CD4-positive, alpha-beta T cell treated with Interferon alpha-2 for 1 hour (primary cell): ENCODE measurements at places on chromosomes 2 and 18.

DNA sequence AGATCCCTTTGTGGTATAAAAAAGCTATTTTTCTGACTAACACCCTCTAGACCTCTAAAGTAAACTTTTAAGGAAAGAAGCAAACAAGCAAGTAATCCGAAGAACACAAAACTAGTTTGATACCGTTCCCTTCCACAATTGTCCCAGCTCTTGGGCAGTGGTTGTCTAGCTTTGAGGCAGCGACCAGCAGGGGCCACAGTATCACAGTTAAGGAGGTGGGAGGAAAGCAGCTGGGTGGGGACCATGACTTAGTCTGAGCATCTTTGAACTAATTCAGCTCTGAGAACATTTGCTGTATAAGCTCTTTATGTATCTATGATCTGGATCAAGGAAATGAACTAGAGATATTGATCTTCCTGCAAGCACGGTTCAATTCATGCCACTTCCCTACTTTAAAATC, 51.0 kb downstream of the SF3B1 start:
- no peak for DNase-seq

DNA sequence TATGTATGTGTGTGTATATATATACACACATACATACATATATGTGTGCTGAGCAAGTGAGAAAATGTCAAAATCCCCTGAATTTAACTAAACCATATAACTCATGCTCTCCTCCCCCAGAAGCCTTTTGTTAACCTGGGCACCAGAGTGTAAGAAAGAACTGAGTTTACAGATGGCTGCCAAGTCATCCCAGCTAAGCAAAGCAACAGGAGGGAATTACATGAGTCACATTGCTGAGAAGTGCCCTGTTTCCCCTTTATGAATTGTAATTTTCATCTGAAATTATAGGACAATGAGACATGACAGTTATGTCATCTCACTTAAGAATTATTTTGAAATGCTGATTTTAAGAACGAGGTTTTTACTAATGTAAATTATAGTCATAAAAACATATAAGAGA, 29.9 kb downstream of the SCN7A start:
- DNase-seq, result no peak

DNA sequence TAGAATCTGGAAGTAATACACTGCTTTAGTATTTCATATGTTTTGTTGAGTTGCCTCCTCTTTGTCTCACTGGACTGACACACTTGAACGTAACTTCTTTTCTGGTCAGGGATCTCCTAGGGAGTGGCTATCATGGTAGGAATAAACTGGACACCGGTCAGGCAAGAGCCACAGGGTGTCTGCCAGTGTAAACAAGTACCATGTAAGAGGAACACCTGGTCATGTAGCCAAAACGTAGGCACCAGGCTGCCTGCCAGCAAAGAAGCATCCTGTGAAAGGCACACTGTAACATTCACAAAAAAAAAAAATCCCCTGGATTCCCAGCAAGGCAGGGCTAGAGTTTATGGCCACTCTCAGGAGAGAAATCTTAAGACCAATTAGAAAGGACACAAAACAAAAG, 372.8 kb upstream of the RND3 start:
- no peak for DNase-seq

GRCh38 chr2:172086241-172087206, 1.2 kb downstream of the DLX1 start:
- peak; percentile 69 for DNase-seq

DNA sequence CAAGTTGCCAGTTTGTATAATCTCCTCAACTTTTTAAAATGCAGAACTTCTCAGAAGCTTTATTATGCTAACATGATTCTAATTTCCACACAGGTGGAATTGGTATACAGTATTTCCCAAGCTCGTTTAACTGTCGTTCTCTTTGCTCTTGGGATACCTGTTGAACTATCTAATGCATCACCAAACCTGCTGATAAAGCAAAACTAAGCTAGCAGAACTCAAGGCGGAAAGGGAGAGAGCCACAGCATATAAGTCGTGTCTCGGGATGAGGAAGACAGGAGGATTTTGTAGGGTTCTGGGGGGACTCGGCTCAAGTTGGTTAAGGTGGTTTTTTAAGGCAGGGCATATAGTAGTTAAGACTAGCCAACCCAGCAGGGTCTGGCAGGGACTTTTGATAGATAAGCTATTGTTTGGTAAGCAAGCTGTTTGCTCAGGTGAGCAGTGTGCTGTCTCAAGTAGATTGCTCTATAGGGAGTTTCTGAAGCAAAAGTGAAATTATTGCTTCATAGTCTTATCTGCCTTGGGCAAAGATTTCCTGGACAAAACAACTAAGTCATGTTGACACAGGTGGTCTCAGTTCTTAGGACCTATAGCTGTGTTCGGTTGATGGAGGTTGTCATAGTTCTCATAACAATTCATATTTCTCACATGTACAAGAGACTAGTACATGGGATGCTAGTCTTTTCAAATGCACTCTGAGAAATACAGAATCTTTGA, 28.2 kb upstream of the CHRNA1 start:
- DNase-seq, result no peak

- no peak for DNase-seq
Observed at GRCh38 chr2:221205103-221205673, 366.9 kb downstream of the EPHA4 start.

- DNase-seq, result peak; percentile 60
Observed at GRCh38 chr2:46535360-46535759, 56.0 kb downstream of the TMEM247 start.

DNA sequence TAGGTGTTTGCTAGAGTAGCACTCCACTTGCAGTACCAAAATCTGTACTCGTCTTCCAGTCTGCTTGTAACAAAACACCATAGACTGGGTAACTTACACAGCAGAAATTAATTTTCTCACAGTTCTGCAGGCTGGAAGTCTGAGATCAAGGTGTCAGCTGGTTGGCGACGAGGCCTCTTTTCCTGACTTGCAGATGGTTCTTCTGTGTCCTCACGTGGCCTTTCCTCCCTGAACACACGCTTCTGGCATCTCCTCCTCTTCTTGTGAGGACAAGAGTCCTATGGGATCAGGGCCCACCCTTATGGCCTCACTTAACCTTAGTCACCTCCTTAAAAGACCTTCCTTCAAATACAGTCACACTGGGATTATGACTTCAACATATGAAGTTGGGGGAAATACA, 493.5 kb upstream of the MYT1L start:
- no peak for DNase-seq

DNA sequence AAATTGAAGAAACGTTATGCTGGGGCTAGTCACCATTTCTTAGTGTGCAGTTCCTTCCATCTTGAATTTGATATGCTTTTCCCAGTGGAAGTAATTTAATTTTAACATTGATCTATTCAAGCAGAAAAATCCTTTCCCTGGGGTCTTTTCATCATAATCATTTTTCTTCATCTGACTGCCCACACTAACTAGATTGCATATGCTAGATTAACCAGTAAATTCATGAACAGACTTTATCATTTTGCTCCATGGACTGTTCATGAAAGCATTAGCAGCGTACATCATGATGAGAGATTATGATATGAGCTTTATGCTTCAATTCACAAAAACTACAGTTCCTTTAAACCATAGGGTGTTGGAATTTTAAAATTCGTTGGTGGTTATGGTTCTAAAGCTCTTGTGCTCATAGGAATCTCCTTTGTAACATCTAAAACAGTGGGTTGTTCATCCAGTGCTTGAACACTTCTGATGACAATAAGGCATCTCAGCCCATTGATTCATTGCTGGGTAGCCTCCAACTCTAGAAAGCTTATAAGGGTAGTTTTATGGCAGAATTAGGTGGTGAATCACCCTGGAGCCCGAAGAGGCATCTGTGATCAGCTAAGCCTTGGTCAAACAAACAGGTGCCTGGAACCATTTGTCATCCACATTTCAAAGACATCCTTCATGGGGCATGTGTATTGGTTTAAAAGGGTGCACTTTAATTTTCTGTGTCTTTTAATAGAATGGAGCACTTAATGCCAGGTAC, 77.2 kb upstream of the NDUFV2 start:
- no peak for DNase-seq

DNA sequence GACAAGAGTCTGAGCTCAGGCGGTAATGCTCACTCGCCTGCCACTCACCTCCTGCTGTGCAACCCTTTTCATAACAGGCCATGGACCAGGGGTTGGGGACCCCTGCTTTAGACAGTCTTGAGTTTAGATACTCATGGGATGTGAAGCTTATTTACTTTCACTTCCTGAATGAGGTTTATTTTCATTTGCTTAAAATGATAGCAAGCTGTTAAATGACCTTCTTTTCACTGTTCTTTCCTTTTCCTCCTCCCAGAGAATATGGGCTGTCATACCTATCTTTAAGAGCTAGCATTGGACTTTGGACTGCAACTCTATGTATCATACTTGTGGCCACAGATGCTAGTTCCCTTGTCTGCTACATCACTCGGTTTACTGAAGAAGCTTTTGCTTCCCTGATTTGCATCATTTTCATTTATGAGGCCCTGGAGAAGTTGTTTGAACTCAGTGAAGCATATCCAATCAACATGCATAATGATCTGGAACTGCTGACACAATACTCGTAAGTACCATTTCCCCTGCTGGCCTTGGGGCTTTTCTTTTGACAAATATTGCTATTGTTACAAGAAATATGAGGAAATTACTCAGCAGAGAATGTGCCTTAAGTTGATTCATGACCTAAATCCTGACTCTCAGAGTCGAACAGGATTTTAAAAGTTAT, 168.5 kb downstream of the DPP4 start:
- no peak for DNase-seq

GRCh38 chr2:227390468-227391256, 2.9 kb upstream of the SCYGR1 start:
- DNase-seq, result no peak

GRCh38 chr2:9736021-9736420, 105.2 kb upstream of the YWHAQ start:
- no peak for DNase-seq

DNA sequence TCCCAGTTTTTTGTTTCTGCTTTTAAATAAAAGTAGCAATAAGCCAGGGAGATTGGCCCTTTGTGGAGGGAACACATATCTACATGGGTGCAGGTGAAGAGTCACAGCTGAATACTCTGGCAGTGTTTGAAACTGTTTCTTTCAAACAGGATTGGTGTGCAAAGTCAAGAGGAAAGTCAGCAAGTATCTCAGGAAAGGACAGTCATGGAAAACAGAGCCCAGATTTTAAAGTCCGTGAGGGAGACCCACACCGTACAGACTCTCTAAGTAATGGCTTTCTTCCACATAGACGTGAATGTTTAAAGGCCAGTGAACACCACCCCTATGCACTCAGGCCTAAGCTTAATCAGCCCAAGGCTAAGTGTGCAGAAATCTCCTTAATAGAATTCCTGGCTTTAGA, 95.3 kb downstream of the GFPT1 start:
- DNase-seq, result no peak

DNA sequence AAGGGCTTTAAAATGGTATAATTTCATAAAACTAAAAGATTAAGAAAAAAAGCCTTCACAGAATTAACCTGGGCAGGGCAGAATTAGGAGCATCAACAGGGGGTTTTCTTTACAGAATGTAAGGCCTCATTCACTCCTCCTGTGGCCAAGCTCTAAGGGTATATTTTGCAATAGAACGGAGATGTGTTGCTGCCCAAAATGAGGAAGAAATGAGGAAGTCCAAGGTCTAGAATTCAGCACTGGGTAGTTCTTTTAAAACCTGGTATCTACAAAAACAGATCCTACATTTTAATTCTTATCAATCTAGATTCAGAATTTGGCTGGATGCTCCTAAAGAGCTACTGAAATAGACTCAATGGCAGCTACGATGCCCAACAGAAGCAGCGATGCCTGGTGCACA, 101.8 kb downstream of the AKAIN1 start:
- no peak for DNase-seq

DNA sequence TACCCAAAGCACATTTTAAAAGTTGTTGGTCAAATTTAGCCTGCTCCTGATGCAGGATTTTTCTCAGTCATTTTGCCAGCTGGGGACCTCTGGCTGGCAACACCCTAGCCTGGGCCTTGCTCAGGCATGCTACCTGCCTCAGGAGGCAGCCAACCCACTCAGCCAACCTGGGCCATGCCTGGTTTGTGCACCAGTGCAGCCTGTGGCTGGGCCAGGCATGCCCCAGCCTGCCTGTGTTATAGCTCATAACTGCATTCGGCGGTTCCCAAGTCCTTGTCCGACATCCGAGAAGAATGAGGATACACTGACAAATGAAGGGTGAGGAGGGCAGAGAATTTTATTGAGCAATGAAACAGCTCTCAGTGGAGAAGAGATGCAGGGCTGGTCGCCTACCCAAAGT, 608.0 kb downstream of the SUCLG1 start:
- no peak for DNase-seq

GRCh38 chr18:6482198-6482977, 67.7 kb upstream of the L3MBTL4 start:
- DNase-seq, result peak; percentile 1

GRCh38 chr2:177872286-177872685, 200.3 kb downstream of the PDE11A start:
- DNase-seq, result no peak

DNA sequence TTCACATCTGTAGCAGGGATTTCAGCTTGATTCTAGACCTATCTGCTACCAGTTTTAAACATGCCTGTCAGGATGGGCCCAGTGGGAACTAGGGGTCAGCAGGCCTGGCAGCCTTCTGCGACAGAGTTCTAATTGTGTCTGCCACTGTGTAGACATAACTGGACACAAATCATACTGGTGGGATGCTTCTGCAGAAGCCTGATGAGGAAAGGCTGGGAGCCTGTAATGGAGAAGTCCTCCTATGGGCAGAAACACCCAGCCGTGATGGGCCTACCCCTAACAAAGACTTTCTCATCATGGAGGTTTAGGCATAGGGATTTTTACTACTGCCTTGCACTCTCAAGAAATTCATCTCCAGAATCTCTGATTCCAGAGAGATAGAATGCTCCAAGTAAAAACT, 166.9 kb downstream of the PDE11A start:
- no peak for DNase-seq

DNA sequence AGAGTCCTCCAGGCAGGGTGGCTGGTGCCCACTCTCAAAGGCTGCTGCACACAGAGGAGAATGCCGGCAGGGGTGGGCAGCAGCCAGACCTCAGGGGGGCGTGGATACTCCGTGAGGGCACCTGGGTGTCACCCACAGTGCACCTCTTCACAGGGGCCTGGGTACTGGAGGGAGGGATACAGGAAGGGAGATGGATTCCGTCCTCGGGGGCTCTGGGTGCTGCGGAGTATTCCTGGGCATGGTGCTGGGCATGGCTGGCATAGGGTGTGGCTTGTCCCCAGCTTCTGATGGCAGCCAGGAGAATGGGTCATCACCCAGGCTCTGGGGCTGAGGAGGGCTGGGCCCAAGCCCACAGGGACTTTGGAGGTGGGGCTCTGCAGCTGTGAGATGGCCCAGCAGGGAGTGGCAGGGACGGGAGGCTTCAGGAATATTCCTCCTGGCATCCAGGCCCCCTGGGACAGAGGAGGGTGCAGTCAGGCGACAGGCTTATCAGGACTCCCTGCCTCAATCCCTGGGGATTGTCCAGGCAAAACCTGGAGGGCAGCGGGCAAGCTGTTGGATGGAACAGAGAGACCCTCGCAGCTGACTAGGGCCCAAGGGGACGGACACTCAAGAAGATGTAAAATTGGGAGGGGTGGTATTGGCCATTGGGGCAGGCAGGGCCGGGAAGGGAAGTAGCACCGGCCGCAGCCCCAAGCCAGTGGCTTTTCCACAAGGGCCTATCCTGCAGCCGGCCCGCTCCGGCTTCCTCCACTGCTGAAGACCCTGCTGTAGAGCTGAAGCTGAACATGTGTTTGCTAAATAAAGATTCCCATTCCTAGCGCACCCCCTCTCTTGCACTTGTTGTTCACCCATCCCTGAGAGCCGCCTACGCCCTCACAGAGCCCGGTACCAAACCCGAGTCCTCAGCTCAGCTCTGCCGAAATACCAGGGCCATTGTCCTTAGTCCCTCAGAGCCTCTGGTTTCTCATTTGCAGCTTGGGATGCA, 5.7 kb upstream of the KLHL30 start:
- DNase-seq, result no peak

- DNase-seq, result no peak
Observed at GRCh38 chr2:100812573-100812972, 7.4 kb upstream of the NPAS2 start.
